Urinary bladder (tissue), 4 donors: ENCODE measurements at places on chromosomes 2 and 18. TPM values are rescaled to one million over a fixed set of nuclear protein-coding genes. Genes with fewer than 3 reads are reported as not detected.

The SAG gene
- polyA plus RNA-seq: 0.03 TPM

- DNase-seq: no peak
Observed at GRCh38 chr2:144801325-144801724, 281.4 kb upstream of the ZEB2 start.

DNA sequence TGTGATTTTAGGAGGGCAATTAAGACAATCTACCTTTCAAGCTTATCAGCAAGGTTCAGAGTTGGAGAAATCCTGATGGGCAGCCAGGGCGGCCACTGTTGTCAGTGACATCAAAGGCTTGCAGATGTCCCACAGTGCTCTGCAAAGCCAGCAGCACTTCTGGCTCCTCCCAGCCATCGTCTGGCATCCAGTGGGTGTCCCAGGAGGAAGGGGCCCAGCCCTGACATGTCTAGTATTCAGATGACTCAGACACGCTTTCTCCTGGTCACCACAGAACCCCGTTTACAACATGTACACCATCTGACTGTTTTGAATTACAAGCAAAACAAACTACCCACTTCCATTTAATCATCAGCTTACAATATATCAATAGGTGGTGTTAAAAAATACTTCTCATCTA lies 61.4 kb downstream of the CYRIA start:
- DNase-seq: no peak

DNA sequence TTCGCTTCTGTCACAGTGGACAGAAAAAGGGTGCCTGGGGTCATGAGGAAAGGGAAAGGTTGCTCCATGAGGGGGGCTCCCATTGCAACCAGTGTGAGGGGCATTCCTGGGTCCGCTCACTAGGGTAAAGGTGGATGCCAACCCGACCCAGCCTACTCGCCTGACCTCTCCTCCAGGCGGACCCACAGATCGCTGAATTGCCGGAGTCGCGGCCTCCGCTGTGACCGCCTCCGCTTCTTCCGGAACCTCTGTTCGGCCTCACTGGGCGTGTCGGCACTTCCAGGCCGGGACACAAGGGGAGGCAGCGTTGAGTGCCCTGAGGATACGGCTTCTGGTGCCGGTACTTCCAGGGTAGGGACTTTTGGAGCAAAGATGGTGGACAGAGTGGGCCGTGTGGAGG lies 57.1 kb downstream of the TRABD2A start:
- DNase-seq: no peak

The RAB6C gene
- polyA plus RNA-seq: 0.08 TPM

The PDE11A gene
- polyA plus RNA-seq: 0.11 TPM

The LRATD1 gene
- polyA plus RNA-seq: 26.2 TPM

DNA sequence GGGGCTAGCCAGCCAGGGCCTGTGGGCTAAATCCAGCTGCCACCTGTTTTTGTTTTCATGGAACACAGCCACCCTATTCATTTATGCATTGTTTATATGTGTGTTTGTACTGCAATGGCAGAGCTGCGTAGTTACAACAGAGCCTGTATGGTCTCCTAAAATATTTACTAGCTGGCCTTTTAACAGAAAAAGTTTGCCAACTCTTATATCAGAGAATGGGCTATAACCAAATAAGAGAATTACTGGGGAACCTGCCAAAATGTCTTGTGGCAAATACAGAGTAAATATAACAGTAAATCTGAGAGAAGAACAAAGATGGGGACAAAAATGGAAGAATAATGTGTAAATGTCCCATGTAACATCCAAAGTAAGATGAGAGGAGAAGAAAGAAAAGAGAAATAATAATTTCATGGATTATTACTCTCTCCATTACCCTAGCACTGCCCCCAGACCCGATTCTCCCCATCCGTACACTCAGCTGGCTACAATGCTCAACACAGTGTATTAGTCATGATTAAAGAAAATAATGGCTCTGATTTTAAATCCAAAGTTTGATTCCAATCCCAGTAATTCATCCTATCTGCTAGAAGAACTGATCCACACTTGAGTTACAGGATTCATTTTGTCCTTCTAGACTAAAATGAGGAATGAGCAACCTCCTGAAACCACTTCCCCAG lies 249.3 kb downstream of the LRATD1 start:
- no peak for DNase-seq

DNA sequence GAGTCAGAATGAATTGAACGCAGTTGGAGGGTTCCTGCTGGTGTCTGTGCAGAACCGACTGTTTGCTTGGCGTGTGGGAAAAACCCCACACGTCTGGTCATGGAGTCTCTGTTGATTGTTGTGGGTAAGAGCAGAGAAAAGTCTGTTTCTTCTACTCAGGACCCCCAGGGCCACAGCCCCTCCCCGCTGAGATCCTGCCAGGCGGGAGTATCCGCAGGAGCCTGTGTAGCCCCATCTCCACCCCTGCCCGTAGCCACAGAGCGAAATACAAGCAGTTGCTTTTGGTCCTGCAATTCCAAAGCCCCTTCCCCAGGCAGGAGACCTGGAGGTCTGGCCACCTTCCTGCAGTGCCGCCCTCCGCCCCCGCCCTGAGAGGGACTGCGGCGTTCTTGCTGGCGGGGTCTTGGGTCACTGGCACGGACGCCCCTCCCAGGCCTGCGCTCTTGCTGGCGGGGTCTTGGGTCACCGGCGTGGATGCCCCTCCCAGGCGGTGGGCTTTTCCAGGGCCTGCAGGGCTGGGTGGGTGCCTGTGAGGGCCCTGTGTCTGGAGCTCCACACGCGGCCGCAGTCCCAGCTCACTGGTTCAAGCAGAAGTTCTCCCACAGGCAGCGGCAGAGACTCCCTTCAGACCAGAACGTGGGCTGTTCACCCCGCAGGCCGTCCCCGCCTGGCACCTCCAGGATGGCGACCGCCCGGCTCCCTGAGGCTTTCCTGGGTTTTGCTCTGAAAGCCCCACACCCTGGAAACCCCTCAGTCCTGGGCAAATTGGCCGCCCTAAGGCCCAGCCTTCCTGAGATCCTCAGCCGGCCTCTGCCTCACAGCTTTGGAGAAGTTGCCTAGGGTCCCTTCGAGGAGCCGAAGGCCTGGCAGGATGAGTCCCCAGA lies 76.0 kb upstream of the CTDP1 start:
- no peak for DNase-seq

- DNase-seq: no peak
Observed at GRCh38 chr2:172137109-172137508, 34.4 kb upstream of the DLX2 start.

- no peak for DNase-seq
Observed at GRCh38 chr2:43000242-43001054, 208.1 kb upstream of the HAAO start.

The SFXN5 gene
- 9.2 TPM for polyA plus RNA-seq

The REG1B gene
- polyA plus RNA-seq: 1.7 TPM

- no peak for DNase-seq
Observed at GRCh38 chr18:71374294-71375000, 1085.6 kb downstream of the SOCS6 start.

The OSR1 gene
- polyA plus RNA-seq: 144 TPM

The SULT1C2 gene
- 0.15 TPM for polyA plus RNA-seq

The HEATR5B gene
- polyA plus RNA-seq: 8.3 TPM

The L3MBTL4 gene
- polyA plus RNA-seq: 0.98 TPM

- DNase-seq: no peak
Observed at GRCh38 chr2:202763916-202764315, 107.7 kb downstream of the ICA1L start.
